Glutamatergic neuron (in vitro differentiated cells): ENCODE measurements at places on chromosomes 12 and 14. TPM values are rescaled to one million over a fixed set of nuclear protein-coding genes. Genes with fewer than 3 reads are reported as not detected.
A peak's percentile ranks its signal among the peaks of the same experiment; 100 is the strongest.

DNA sequence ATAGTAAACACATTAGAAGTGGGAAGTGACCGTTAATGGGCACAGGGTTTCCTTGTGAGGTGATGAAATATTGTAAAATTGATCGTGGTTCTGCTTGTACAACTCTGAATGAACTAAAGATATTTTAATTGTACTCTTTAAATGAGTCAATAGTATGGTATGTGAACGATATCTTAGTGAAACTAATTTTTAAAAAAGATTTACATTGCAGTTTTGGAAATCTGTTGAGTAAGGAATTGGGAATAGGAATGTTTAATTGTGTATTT is 1.7 kb downstream of the ZNF410 start:
- no peak for DNase-seq
- H3K27ac ChIP-seq: no peak overlapping the region
- peaks cover 2% of the 10 kb centered on the region for H3K27me3 ChIP-seq
- H3K36me3 ChIP-seq: no peaks in the 10 kb centered on the region

DNA sequence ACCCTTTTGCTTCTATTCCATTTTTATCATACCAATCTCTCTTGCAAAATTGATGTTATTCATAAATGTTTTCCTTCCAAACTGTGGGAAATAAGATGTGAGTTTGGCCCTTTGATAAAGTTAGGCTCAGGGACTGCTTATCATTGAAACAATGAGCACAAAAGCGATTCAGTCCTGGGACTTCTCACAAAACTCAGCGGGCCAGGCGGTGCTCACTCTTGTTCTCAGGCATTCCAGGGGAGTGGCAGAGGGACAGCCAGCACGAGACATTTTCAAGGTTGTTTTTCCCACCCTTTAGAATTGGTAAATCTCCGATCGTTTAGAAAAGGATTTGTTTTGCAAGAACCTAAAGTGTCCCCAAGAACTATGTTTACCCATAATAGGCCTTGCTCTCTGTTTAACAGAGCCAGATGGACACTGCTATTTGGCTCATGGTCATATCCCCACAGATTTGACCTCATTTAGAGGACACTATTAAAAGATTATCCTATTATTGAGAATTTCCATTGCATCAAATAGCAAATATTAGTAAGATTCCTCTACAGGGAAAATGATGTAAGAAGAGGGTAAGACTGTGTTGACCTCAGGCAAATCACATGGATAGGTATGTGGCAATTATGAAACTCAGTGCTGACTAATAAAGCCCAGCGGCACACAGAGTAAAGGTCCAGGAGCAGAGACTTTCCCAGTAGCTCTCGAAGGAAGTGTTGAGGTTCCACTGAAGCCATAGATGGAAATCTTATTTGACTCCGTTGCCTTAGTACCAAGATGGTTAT is 102.7 kb upstream of the USP44 start:
- H3K4me1 ChIP-seq: no peaks in the 10 kb centered on the region
- no peaks in the 10 kb centered on the region for H3K27me3 ChIP-seq
- no peak overlapping the region for H3K27ac ChIP-seq

DNA sequence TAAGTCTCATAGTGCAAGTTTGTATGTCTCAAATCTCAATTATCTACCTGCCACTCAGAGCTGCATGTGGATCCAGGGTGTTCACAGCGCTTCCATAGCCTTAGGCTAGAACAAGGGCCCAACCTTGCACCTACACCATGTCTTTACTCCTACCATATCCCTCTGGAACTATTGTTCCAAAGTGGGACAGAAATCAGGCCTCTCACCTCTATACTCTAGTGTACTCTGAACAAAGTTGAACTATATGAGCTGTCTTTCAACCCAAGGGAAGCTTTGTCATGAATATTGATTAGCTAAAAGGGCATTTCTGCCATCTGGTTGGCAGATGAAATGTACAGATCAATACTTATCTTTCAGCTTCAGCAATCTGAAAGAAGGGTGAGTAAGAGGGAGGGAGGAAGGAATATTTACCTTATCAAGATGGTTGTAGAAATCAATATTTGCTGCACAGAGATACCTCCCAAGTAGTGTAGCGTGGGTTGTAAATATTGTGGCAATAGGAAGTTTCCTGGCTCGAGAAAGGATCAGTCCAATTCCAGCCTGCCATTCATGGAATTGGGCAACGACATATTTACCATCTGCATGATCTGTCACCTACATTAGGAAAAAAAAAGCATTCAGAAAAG is 30.8 kb downstream of the GYS2 start:
- H3K4me1 ChIP-seq: peaks cover 13% of the 10 kb centered on the region
- no peak for DNase-seq
- no peaks in the 10 kb centered on the region for H3K36me3 ChIP-seq

DNA sequence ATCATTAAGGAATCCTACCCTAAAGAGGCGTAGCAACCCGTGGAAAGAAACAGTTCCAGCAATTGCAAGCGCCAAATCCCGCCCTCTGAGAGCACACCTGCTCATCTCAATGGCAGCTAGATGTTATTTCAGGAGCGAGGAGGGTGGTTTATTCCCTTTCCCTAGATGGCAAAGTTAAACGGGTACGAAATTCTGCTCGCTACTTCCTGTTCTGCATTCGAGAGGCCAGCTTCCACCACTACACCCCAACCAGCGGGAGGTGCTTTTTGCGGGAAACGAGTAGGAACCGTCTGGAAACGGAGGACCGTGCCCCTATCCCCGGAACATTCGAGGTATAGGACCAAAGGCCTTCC is 536 bp downstream of the VPS29 start:
- peaks cover 2% of the 10 kb centered on the region for H3K4me1 ChIP-seq
- no peak for DNase-seq
- H3K4me3 ChIP-seq: peak overlapping the region; percentile 93
- no peaks in the 10 kb centered on the region for H3K36me3 ChIP-seq
- peak overlapping the region; percentile 95 for H3K27ac ChIP-seq

Gene KLHDC1
- total RNA-seq: 0.98 TPM

DNA sequence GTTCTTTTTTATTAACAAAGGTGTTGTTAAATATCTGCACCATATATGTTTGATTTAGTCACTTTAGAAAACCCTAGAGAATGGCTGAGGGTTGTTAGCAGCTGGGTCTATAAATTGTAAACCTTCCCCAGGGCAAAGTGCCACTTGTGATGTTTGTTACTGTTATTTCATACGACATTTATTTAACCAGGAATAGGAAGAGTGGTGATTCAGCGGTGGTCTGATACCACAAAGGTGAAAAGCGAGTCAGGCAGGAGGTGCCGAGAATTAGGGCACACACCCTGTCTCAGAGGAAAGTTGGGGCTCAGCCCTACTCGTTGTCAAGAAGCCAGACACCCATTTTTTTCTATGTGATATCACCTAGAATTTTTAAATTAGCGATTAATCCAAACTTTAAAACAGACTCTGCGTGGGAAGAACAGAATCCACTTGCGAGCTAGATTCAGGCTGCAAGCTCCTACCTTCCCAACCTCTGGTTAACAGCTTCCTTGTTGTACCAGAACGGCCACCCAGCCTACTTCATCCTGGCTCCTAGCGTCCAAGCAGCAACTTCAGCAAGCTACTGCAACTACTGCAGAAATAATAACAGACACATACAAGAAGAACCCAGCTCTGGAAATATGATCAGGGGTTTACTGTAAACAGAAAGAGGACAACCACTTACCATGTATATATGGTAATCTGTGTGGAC is 126.7 kb downstream of the TMEM132D start:
- H3K36me3 ChIP-seq: no peaks in the 10 kb centered on the region
- no peak overlapping the region for H3K4me3 ChIP-seq
- H3K27me3 ChIP-seq: peaks cover 6% of the 10 kb centered on the region
- no peak for DNase-seq
- H3K4me1 ChIP-seq: peaks cover 3% of the 10 kb centered on the region
- no peak overlapping the region for H3K27ac ChIP-seq

- H3K27ac ChIP-seq: no peak overlapping the region
- H3K27me3 ChIP-seq: peaks cover 2% of the 10 kb centered on the region
- DNase-seq: no peak
- H3K4me1 ChIP-seq: no peaks in the 10 kb centered on the region
- H3K36me3 ChIP-seq: no peaks in the 10 kb centered on the region
- H3K4me3 ChIP-seq: no peak overlapping the region
These were observed 86.6 kb downstream of the KSR2 start for GRCh38 chr12:117882181-117882580.

DNA sequence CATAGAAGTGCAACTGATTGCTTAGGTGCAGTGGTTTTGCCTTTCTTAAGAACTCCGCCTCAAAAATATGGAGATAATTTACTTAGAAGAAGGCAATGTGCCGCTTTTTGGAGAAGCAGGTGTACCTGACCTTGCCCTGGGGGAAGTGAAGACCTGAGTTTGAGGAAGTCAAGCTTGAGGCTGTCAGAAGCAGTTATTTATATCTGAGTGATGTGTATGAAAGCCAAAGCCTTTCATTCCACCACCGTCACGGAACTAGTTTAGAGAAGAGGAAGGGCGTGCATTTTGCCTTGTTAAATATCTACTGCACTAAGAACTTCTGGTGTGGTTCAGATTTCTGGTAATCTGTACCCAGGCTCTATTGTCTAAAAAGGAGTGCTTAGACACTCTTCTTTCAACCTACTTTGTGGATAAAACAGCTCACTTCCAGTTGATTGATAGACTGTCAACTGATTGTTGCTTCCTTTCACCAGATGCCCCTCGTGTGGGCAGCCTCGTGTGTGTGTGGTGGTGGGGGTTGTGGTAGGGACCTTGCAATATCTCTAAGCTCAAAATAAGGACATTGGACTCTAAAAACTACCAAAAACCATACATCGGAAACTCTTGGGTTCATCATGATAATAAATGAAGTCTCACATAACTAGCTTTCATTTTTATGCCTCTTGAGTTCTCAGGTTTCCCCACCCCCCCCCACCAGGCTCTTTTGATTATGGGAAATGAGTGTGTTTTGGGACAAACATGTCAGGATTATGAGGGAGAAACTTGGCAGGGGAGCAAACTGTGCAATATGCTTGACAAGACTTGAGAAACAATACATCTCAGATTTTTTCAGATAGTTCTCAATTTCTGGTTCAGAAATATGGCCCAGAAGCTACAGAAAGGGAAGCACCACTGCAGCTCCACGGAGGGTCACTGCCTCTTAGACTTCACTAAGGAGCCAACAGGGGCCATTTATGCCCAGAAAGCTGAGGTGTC is 78.6 kb downstream of the ARF6 start:
- peaks cover 5% of the 10 kb centered on the region for H3K36me3 ChIP-seq
- peaks cover 7% of the 10 kb centered on the region for H3K4me1 ChIP-seq
- H3K4me3 ChIP-seq: no peak overlapping the region
- no peak overlapping the region for H3K27ac ChIP-seq
- no peak for DNase-seq

GRCh38 chr12:13362260-13362841 is 165.8 kb downstream of the EMP1 start:
- no peak overlapping the region for H3K4me3 ChIP-seq
- no peaks in the 10 kb centered on the region for H3K36me3 ChIP-seq
- no peaks in the 10 kb centered on the region for H3K4me1 ChIP-seq
- no peak overlapping the region for H3K27ac ChIP-seq
- DNase-seq: peak; percentile 79

Gene FSCB
- total RNA-seq: not detected

Gene CISTR
- total RNA-seq: not detected

Gene DEPDC4
- total RNA-seq: 2.0 TPM

GRCh38 chr12:4478933-4479332 is 33.3 kb upstream of the FGF6 start:
- no peak overlapping the region for H3K27ac ChIP-seq
- no peak for DNase-seq
- H3K4me3 ChIP-seq: no peak overlapping the region
- peaks cover 2% of the 10 kb centered on the region for H3K27me3 ChIP-seq
- peaks cover 20% of the 10 kb centered on the region for H3K36me3 ChIP-seq
- H3K4me1 ChIP-seq: no peaks in the 10 kb centered on the region

Gene PARPBP
- total RNA-seq: 6.3 TPM

DNA sequence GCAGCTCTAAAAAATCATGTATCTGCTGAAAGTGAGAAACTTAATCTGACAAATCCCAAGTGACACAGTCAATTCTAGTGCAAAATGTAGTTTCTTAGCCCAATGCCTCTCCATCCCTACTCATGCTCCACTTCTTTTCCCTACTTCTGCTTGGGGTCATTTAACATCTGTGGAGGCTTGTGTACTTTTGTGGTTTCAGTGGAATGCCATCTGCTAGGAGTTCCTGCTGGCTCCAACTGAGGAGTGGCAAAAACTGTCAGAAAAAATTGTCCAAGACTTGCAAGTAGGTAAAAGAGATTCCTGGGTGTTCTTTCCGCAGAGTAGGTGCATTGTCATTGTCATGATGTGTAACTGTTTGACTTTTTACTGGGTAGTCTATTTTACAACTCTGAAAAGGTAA is 12.5 kb upstream of the AVPR1A start:
- H3K4me1 ChIP-seq: no peaks in the 10 kb centered on the region
- DNase-seq: no peak
- H3K36me3 ChIP-seq: no peaks in the 10 kb centered on the region
- H3K27me3 ChIP-seq: no peaks in the 10 kb centered on the region

Gene IL31
- total RNA-seq: not detected

GRCh38 chr14:61174987-61175386 is 106.2 kb downstream of the TMEM30B start:
- peaks cover 2% of the 10 kb centered on the region for H3K4me1 ChIP-seq
- no peaks in the 10 kb centered on the region for H3K36me3 ChIP-seq
- H3K27me3 ChIP-seq: no peaks in the 10 kb centered on the region
- no peak overlapping the region for H3K4me3 ChIP-seq

Gene ARHGEF25
- 80.2 TPM for total RNA-seq

GRCh38 chr12:26845057-26845666 is 12.2 kb upstream of the ITPR2 start:
- no peaks in the 10 kb centered on the region for H3K36me3 ChIP-seq
- peak; percentile 74 for DNase-seq
- H3K4me1 ChIP-seq: no peaks in the 10 kb centered on the region
- no peak overlapping the region for H3K27ac ChIP-seq

DNA sequence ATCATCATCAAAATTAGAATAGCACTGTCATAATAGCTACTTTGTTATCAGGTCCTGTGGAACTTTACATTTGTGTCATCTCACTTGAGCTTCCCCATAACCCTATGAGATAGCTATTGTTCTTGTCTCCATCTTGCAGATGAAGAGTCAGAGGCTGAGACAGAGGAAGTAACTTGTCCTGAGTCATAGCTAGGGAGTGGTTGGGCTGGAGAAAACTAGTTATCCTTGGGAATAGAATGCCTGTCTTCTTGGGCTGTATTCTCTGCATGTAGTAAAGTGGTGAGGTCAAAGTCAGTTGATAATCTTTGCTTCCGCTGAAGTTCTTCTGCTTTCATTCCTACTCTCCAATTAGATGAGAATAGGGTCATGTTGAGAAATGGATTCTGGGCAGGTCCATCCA is 117.0 kb downstream of the SMOC1 start:
- no peaks in the 10 kb centered on the region for H3K4me1 ChIP-seq
- peaks cover 3% of the 10 kb centered on the region for H3K27me3 ChIP-seq
- no peaks in the 10 kb centered on the region for H3K36me3 ChIP-seq
- DNase-seq: no peak

DNA sequence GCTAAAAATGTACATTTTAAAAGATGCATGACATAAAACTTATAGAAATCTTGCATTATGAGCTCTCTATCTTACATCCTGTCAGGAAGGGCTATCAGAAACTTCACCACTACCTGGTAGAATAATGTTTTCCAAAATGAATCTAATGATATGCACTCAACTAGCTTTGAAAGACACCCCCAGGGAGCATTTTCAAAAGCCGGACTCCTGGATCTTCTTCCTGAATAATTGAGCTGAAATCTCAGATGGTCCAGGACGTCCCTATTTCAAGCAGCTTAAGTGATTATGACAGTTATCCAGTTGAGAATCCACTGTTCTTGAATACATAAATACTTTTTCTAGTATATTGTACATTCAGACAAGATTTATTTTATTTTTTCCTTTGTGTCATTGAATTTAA is 200.6 kb upstream of the MGAT4C start:
- DNase-seq: no peak
- no peaks in the 10 kb centered on the region for H3K36me3 ChIP-seq
- H3K4me1 ChIP-seq: peaks cover 1% of the 10 kb centered on the region
- no peaks in the 10 kb centered on the region for H3K27me3 ChIP-seq
